ENCODE measurements at places on chromosomes 12 and 14.

GRCh38 chr12:553216-554000, 93.7 kb downstream of the B4GALNT3 start:
- no peak for DNase-seq

- no peak for DNase-seq
Observed at GRCh38 chr14:104443391-104444158, 136.0 kb upstream of the C14orf180 start.

DNA sequence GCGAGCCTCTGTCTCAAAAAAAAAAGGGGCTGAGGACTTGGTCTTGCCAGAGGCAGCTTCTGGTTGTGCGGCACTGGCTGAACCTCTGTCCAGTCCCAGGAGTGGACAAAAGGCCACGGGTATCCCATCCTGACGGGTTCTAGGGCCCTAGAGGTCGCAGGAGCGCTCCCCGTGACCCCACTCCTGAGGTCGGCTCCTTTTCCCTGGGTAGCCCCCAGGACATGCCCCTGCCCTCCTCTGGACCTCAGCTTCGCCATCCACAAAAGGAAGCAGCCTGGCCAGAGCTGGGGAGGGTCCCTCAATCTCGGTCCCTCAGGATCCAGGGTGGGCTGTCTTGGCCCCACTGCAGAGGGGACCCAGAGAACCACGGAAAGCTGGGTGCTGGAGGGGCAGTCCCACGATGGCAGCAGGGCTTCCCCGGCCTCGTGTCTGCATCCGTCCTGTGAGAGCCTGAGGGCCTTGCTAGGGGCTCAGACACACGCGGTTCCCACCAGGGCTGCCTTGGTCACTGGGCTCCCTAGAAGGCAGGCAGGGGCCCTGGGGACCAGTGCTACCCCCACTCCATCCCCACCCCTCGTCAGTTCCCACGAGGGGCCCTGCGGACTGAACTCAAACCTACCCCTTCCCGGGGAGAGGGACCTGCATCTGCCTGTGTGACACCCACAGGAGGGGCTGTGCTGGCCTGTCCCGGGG, 31.1 kb downstream of the ASCL4 start:
- no peak for DNase-seq

DNA sequence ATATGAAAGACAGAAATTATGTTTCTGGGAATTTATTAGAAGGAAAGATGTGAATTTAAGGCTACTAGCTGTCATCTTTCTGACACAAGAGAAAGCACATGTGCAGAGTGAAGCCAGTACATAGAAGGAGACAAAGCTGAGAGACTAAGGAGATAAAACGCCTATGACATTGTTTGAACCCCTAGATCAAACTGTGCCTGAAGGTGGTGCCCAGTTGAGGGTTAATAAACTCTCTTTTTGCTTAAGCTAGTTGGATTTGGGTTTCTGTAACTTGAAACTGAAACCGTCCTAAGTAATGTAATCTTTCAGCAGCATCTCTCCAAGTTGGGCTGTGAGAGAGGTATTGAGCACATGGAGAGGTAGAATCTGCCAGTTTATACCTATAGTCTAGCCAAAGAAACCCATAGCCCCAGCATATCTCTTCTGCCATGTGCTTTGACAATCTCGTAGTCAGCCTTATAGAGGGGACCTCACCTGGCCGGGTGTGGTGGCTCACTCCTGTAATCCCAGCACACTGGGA, 84.2 kb downstream of the LRRC74A start:
- no peak for DNase-seq

DNA sequence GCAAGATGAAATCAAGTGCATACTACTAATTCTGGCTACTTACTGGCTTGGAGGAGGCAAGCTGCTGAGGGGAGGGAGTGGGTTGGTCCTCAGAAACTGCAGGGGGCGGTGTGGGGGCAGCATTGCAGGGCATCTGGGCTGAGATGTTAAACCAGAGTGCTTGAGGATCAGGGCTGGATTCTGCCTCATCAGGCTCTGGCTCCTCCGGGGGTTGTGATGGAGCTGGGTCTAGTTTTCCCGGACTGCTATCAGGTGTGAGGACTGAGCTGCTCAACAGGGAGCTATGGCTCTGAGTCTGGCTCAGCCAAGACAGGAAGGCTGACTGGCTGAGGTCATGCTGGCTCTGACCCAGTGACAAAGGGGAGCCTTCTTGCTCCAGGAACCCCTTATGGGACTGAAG, 28.6 kb downstream of the BAZ2A start:
- DNase-seq: peak; percentile 9

DNA sequence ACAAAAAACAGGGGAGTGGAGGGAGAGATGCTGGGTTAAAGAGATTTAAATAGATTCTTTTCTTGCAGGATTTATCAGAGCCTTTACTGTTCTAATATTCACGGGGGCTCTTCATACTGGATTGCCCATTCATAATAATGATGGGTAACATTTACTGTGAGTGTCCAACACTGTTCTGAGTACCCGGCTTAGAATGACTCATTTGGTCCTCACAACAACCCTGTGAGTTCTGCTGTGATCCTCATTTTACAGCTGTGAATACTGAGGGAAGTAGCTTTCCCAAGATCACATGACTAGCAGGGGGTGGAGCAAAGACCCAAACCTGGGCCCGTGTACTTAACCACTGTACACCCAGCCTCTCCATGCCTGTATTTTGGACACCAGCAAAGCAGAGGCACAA, 113.4 kb downstream of the NT5DC3 start:
- DNase-seq: no peak

GRCh38 chr14:66802962-66803361, 295.0 kb downstream of the GPHN start:
- DNase-seq: no peak

GRCh38 chr14:93705513-93706156, 82.7 kb downstream of the PRIMA1 start:
- DNase-seq: no peak

GRCh38 chr12:132608231-132609171, 1.9 kb downstream of the LRCOL1 start:
- no peak for DNase-seq

DNA sequence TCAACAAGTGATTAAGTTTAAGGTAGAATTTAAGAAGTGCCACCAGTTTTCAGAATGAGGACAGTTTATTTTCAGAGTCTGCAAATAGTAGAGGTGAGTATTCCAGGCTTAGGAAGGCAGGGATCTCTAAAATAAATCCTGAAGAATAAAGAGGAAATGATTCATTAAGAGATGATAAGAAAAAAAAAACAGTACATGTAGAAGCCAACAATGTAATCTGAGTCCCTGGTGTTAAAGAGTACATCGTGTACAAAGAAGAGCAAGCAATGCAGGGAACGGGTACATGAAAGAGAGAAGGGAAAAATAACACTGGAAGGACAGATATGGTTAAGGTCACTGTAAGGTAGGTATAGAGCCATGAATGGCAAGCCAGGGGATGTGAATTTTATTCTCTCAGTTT, 95.2 kb upstream of the FOXG1 start:
- no peak for DNase-seq

- no peak for DNase-seq
Observed at GRCh38 chr12:43370263-43370662, 181.7 kb downstream of the ADAMTS20 start.

DNA sequence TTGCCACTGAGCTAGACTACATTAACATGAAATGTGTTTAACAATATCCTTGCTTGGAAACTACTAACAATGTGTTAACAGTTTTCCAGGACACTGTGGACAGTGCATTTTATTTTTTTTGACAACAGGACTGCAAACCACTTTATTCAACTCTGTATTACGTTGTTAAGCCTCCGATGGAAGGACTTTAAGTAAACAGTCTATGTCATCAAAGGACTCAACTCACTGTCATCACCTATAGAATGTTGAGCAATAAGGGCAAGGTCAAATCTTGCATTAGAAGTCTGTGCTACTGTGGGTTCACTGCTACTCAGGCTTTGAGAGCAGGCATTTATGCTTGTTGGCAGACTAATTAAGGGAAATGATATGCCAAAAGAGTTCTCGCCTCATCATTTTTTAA, 483.7 kb downstream of the FLRT2 start:
- DNase-seq: no peak

DNA sequence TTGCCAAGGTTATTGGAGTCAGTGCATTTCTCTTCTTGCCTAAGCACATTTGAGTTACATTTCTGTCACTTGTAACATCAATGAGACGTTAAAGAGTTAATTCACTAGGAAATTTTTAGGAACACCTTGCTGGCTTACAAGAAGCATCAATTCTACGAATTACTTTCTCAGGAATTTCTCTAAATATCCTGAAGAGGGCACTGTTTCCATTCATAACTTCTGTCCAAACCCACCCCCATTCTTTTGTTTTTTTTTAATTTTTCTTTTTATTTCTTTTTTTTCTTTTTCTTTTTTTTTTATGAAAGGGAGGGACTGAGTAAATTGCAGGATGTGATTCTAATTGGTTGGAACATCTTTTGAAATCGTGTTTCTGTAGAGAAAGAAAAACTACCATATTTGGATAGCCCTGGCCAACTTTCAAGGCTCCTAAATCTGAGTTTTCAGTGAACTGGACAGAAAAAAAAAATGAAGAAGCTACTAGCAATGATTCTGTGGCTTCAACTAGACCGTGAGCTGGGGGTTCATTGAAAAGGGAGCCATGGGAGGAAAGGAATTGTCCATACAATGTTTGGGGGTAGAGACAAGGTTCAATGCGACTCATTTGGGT, 285.3 kb downstream of the DAD1 start:
- no peak for DNase-seq

GRCh38 chr12:19131025-19131444, 1.5 kb downstream of the PLEKHA5 start:
- DNase-seq: no peak

DNA sequence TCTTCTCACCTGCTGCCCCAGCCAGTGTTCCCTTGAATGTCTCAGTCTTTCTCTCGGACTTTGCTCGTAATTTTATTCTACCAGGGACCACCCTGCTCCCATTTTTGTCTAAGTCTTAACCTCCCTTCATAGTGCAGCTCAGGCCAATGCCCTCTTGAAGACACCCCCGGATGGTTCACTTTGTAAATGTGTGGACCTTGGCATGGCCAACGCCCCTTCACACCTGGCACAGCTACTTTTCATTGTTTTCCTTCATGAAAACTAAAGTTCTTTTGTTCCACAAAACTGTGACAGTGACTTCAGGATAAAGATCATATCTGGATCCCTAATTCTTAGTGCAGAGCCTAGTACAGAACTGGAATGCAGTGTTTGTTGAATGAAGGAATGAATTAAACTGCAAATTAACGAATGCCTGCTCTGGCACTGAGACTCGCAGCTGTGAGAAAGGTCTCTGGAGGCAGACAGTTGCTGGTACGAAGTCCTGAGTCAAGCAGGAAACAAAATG, 3.5 kb upstream of the RNASE4 start:
- no peak for DNase-seq

- DNase-seq: no peak
Observed at GRCh38 chr12:123990511-123990910, 17.5 kb downstream of the ZNF664 start.

DNA sequence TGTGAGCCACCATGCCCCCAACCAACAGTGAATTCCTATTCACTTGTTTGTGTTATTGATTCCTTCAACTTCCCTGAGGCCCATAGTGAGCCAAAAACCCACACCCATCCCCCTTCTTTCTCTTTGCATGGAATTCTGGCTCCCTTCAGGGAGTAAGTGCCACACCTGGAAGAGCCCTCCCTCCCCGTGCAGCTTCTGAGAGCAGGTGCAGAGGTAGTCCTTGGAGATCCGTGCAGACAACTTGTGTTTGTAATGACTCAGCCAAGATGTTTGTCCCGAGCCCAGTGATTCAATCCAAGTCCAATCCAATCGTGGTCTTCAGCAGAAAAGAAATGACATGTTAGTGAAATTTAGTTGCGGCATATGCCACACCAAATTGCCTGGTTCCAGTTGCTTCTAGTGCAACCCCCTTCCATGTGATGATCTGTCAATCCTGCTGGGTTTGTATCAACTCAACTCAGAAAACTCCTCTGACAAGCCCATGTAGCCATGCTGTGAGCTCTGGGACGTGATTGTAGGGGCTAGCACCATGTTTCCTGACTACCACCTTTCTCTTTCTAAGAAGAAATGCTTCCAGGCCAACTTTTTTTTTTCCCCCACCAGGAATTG, 27.5 kb downstream of the GPRC5A start:
- DNase-seq: no peak

- DNase-seq: no peak
Observed at GRCh38 chr14:74841230-74842207, 34.4 kb downstream of the PROX2 start.

- DNase-seq: no peak
Observed at GRCh38 chr12:48777501-48778400, 11.1 kb downstream of the ADCY6 start.

DNA sequence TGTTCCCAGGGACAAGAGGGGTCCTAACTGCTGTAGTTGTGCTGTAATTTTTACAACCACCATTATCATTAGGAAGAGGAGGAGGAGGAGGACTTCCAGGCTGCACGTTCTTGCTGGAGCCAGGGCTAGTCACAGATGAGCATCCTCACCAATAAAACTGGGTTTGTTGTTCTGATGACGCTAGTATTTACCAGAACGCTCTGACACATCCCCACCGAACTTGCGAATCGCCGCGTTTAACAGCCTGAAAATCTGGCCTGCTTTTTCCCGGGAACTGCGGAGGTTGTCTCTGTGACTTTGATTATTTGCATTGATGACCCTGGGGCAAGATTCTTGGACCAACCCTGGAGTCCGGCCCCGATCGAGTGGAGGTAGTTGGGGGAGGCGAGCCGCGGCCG, 10.2 kb downstream of the TBX5 start:
- no peak for DNase-seq

GRCh38 chr14:49755378-49755777, 12.6 kb upstream of the KLHDC2 start:
- DNase-seq: no peak

- peak; percentile 25 for DNase-seq
Observed at GRCh38 chr12:11727133-11727664, 77.7 kb downstream of the ETV6 start.

GRCh38 chr12:7015555-7016370, 2.5 kb downstream of the LPCAT3 start:
- no peak for DNase-seq

DNA sequence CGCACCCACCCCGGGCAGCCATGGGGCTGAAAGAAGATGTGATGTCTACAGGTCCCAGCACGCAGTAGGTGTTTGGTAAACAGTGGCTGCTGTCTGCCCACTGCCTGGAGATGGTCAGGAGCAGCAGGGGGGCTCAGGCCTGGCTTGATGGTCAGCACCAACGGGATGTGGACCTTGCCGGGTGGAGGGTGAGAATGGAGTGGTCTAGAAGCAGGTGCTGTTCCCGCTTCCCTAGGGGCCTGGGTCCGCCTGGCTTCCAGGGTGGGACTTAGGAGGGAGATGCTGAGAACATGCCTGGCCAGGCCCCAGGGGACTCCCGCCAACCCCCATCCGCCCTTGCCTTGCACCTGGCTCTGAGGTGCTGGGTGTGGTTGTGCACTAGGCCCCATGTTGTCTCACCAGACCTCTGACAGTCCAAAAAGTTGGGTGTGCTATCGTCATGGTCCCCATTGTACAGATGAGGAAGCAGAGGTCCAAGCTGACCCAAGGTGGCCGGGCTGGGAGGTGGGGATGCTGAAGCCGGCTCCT, 12.9 kb downstream of the FAM222A start:
- DNase-seq: no peak

All from stimulated activated CD4-positive, alpha-beta T cell treated with anti-CD3 and anti-CD28 coated beads, Interleukin-15, amount 100 ng/mL, for 1 hour (primary cell).